ENCODE measurements at places on chromosomes 2 and 18.

- no peak for DNase-seq
Measured at GRCh38 chr2:148906124-148906523, 31.1 kb downstream of the KIF5C start.

GRCh38 chr2:96873651-96874096 is 3.8 kb upstream of the SEMA4C start:
- no peak for DNase-seq

DNA sequence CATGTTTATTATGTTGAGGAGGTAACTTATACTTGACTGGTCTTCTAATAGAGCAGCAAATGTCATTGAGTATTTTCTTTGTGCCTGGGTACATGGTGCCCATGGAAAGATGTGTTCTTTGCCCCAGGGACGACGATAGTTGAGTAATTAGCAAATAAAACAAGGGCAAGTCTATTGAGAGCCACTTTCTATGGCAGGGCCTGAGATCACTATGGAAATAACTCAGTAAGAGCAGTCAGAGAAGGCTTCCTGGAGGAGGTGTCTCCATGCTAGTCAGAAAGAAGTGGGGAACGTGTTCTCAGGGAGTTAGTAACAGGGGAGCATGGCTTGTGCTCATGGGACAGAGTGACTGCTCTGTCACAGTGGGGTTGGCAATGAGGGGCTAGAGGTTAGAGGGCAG is 28.6 kb downstream of the CTIF start:
- DNase-seq = no peak

GRCh38 chr2:47232738-47233415 is 77.8 kb upstream of the STPG4 start:
- DNase-seq = no peak

- DNase-seq = no peak
Measured at GRCh38 chr2:43344868-43345373, 118.5 kb upstream of the ZFP36L2 start.

- no peak for DNase-seq
Measured at GRCh38 chr2:31992025-31992579, 18.7 kb downstream of the MEMO1 start.

- peak; percentile 47 for DNase-seq
Measured at GRCh38 chr18:64110692-64111480, 38.0 kb downstream of the LINC00305 start.

DNA sequence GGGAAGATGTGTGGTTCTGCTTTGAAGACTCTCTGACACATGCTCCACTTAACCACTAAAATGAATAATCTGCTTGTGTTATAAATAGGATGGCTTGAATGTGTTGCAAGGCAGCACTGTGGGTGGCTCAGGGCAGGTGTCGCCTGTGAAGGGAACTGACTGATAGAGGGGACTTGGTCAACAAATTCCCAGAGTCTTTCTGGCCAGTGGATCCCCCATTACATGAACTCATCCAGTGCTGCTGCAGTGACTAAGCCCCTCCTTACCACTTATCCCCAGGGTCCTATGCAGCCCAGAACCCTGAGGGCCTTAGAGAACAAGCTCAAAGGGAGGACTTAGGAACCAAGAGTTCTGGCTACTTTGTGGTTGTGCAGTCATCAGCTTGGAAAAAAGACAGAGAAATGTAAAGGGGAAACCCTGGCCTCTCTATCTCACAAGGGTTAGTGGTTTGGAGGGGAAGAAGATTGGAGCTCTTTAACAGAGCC is 226.2 kb upstream of the TNP1 start:
- DNase-seq = no peak

GRCh38 chr2:2243666-2244065 is 87.4 kb downstream of the MYT1L start:
- DNase-seq = no peak

- no peak for DNase-seq
Measured at GRCh38 chr2:64233376-64233922, 89.2 kb upstream of the PELI1 start.

GRCh38 chr18:53148123-53148522 is 808.1 kb downstream of the DCC start:
- DNase-seq = no peak

GRCh38 chr2:160353166-160353565 is 140.4 kb downstream of the RBMS1 start:
- DNase-seq = peak; percentile 25

DNA sequence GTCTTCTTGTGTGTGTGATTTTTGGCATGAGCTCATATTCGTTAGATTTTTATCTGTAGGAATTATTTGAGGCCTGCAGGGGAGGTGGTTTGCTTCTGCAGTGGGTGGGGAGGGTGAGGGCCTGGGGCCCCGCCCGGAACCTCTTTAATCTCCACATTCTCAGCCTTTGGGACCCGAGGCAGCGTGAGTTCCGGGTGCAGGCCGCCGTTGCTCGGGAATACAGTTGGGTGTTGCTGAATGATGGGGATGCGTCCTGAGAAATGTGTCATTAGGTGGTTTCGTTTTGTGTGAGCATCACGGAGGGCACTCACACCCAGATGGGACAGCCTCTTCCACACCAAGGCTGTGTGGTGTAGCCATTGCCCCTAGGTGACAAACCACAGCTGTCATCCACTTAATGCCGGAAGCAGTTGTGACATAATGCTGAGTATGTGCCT is 13.7 kb upstream of the GAL3ST2 start:
- DNase-seq = no peak

GRCh38 chr2:102520801-102521200 is 47.8 kb downstream of the SLC9A4 start:
- DNase-seq = no peak

- DNase-seq = no peak
Measured at GRCh38 chr18:62452280-62452831, 70.5 kb upstream of the ZCCHC2 start.

Data from SW 1271 (cell line).